ENCODE measurements at places on chromosomes 6 and 20.

DNA sequence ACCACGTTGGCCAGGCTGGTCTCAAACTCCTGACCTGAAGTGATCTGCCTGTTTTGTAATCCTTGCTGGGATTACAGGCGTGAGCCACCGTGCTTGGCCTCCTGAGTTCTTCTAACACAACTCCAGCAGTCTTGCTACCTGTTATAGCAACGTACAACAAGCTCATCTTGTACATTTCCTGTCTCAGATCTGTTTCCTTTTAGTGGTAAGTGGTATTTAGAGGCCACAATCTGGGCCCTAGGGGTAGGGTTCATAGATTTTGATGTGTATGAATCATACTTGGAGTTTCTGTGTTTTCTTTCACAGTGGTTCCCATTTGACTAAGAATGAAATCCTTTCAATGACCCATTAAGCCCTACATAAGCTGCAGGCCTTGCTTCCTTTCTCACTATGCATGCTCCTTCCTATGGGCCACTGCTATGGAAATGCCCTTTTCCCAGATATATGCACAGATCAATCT is 27.1 kb upstream of the SYNCRIP start:
- DNase-seq, result peak; percentile 33

DNA sequence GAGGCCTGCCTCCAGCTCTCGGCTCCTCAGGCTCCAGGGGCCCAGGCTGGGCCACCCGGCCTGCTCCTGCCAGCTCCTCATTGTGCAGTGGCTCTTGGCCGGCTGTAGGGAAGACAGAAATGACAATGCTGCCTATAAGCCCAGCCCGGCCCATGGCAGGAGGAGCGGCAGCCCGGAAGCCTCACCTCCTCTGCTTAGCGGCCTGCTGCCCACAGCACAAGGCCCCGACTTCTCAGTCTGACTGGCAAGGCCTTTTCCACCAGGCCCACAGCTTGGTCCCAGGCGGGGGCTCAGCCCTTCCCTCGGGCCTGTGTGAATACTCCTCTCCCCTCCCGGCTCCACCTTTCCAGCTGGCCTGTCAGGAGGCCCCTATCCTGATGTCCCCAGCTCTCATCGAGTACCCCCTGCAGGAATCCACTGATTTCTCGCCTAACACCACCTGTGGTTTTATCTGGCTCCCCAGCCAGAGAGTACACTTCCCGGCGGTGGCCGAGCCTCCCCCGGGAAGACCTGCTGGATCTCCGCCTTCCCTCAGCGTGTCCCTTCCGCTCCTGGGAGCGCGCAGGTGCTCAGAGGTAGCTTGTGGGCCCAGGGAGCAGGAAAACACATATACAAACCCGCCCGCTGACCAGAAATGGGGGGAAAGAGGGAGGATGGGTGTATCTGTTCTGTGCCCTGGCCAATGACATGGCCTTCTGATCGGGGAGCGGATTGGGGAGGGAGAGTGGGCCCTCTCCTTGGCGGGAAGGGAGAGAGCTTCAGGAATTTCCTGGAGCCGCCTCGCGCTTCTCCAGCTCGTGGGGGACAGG is 963 bp downstream of the DDRGK1 start:
- peak; percentile 44 for DNase-seq

DNA sequence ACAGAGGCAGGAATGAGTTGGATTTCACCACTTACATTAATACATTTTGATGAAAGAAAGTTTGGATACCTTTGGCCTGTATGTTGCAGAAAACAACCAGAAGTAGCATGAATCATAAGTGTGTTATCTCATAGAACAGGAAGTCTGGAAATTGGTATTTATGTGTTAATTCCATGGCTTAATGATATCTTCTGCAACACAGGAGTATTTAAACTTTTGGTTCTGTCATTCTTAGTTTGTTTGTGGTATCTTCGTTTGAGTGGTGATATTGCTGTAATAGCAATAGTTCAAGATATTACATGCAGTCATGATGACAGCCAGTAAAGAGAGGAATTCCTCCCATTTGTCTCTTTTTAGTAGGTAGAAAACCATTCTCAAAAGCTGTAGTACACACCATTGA is 177.3 kb downstream of the CDKAL1 start:
- peak; percentile 45 for DNase-seq

DNA sequence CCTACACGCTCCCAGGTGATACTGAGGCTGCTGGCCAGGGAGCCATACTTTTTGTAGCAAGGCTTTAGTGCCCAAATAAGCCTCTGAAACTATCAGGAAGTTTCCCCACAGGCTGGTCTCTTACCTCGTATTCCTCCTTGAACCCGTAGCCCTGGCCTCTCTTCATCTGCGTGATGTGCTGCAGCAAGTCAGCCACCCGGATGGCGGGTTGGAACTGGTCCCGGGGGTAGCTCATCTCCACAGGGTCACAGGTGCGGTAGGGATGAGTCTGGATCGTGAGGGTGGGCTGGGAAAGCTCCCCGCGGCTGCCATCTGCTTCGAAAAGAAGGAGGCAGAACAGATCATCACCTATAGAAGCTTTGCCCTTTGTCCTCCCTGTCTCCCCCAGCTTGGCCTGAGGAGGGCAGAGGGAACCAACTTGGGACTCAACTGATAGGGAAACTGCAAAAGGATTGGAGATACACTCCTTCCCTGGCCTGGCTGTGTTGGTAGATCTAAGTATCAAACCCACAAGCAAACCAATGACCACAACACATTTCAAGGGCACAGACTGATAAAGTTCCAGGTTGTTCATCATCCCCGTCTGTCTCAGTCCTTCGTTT is 543.2 kb upstream of the CHD6 start:
- DNase-seq, result no peak

DNA sequence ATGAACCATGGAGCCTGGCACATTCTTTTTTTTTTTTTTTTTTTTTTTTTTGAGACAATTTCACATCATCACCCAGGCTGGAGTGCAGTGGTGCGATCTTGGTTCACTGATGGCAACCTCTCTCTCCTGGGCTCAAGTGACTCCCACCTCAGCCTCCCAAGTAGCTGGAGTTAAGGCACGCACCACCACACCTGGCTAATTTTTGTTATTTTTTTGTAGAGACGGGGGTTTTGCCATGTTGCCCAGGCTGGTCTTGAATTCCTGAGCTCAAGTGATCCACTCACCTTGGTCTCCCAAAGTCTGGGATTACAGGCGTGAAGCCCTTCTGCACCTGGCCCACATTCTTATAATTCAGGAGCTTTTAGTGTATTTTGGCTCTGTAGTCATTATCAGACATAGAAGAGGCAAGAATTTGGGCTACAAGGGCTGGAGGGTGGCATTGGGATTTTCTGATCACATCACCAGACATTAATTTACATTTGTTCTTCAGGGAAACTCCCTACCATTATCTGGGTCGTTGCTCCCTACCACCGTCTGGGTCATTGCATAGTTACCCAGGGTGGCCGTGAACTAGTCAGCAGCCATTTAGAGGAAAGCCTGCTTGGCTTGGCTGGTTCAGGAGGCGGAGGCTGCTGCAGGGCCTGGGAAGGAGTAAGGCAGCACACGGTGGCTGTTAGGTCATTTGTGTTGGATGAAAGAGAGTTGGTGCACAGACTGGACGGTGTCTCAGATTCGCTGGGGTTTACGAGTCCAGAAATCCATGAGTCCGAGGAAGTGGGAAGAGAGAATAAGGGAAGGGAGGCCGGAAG is 17.6 kb downstream of the ARID1B start:
- DNase-seq, result no peak

GRCh38 chr6:39342692-39343395 is 20.3 kb upstream of the KCNK16 start:
- DNase-seq, result no peak

- DNase-seq, result no peak
These were observed 21.2 kb downstream of the TNFRSF21 start for GRCh38 chr6:47288267-47289090.

DNA sequence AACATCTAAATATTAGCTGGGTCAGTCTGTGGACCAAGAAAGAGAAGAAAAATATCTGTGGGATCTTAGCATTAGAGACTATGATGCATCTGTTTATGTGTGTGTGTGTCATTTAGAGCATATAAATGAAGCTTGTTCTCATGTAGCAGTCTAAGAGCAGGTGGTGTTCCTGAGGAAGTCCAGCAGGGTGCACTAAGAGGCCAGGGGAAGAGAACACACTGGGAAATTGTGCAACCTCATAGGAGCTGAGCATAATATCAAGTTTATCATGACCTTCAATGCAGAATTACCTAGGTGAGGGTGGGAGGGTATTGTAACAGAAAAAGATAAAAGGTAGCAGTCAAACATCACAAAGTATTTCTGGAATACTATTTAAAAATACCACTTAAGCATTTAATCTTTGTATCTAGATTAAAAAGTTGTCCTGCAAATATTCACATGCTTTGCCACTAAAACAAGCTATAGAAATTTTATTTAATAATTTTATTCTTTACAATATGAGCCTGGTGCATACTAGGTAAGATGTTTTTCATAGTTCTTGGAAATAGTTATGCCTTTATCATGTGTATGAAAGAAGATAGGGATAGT is 80.5 kb downstream of the SMPDL3A start:
- DNase-seq, result peak; percentile 21

GRCh38 chr6:144581812-144582537 is 296.8 kb downstream of the UTRN start:
- DNase-seq, result peak; percentile 52

- no peak for DNase-seq
These were observed 19.3 kb downstream of the BCAS1 start for GRCh38 chr20:54051068-54051467.

- DNase-seq, result no peak
These were observed 24.8 kb upstream of the EZR start for GRCh38 chr6:158843751-158844683.

DNA sequence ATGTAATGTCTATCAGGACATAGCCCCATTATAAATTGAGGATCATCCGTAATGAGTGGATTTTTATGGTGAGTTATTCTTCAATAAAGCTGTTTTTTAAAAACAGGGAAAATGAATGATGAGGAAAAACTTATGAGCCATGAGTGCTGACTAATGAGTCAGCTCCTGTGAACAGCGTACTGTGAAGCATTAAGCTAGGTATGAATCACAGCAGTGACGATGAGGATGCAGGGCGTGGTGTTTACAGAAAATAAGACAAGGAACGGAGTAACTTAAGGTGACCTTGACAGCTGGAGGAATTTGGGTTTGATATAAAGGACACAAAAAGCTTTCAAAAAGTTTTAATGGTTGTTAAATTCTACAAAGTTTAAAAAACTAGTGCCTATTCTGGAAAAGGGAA is 96.3 kb downstream of the FOXF2 start:
- DNase-seq, result peak; percentile 53

DNA sequence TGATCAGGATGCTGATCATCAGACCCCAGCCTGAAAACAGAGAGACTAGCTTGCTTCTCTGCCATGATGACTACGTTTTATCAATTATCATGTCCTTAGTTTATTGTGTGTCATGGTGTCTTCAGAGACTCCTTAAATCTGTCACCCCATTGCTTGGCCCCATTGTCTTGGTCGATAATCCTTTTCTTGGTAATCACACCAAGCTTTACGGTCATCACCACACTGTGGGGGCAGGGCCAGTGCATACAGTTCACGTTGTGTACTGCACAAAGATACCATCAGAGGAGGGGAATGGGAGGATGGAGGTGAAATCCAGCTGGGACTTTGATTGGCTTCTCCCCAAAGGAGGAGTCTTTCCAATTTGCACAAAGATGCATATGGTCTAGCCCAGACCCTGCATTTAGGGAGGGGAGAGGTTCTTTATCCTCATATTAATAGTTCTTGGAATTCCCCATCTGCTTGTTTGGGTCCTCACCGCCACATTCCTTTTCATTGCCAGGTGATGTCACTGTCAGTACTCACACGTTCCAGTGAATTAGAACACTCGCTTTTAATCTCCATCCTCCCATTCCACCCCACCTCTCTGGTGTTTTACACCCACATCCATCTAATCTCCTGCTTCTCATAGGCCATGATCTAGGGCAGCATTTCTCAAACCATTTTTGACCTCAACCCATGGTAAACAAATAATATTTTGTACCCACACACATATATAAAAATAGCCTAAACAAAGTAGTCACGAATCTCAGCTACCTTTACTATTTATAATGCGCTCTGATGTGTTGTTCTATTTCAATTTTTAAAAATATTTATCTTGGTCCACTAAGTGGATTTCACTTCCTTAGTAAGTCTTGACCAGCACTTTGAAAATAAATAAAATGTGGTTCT is 5.7 kb downstream of the ETV7 start:
- DNase-seq, result no peak
